ENCODE measurements at places on chromosomes 6 and 20.

GRCh38 chr6:151009576-151009975, 144.1 kb downstream of the MTHFD1L start:
- no peak for DNase-seq

GRCh38 chr20:52654567-52654966, 317.6 kb upstream of the TSHZ2 start:
- DNase-seq: no peak

DNA sequence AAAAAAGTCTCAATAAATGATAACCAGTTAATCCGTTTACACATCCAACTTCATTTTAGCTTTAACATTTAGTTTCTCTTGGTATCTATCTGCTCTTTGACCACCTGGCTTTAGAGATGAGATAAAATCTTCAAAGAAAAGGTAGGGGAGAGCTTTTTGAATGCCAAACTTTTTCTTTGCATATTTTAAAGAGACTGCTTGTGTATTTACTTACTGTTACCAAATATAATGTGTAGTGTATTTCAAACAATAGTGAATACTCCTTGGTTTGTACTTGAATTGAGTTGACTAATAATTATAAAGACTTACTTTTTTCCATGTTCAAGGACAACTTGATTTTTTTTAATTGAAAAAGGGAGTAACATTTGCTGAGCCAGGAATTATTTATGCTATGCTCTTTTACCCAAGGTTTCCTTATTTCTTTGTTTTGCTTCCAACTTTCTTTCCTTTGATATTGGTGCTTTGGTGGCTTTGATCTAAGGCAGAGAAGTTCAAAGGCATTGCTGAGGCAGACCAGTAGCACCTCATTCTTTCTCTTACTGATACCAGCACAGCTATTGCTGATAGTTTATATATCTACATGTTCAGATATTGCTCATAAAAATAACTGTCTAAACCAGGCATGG, 7.8 kb downstream of the CCDC170 start:
- DNase-seq: no peak

- DNase-seq: no peak
These were observed 54.1 kb downstream of the VEGFA start for GRCh38 chr6:43823879-43824702.

DNA sequence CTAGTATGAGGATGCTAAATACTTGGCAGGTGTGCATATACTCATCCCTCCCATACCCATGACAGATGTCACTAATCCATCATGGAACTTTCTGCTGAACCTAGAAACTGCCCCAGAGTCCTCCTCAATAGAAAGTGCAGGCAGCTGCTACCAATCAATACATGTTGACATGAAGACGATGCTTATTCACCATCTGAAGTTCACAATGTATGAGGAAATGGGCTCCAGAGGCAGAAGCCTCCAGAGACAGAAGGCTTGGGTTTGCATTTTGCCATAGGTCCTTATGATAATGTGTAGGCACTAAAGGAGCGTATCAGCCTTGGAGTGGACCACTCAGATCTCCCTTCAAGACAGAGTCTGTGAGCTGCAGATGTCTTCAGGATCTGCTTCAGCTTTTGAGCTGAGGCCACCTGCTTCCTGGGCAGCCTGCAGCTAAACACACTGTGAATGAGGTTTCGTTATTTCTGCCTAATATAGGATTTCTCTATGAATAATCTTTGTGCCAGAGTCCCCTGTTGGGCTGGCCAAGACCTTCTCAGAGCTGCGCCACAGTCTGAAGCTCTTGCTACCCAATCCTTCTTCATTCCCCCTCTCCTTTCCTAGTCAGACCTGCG, 7.5 kb upstream of the KIAA1755 start:
- no peak for DNase-seq

DNA sequence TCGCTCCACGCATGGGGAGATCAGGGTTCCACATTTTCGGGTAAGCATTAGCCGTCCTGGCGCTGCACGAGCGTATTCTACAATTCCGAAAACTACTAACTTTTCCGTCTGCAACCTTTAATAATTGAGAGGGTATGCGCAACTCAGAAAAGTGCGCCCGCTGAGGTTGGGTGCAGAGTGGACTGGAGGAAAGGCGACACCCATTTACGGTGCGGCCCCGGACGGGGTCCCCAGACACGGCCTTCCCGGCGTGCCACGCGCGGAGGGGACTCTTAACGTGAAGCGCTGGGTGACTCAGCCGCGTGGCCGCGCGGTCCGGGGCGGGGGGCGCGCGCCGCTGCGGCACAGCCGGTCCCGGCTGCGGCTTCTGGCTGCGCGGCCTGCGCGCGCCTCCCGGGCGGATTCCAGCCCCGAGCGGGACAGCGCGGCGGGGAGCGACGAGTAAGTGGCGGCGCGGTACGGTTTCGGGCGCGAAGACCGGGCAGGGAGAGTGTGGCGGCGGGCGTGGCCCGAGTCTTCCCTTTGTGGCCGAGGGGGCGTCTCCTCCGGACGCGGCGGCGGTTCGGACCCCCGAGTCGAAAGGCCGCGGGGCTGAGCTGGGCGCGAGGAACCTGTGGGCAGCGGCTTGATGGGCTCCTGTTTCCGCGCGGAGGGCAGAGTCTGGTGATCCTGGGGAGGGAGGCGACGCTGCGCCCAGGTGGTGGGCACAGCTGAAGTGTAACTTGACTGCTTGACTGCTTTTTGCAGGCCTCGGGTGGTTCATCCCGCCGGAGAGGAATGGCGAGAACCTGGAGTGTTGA, at the start of the genes KCTD20 and PXT1:
TSS of gene KCTD20 (plus strand) at position 330 of the 800 bp plus-strand sequence. CDS start 27,098 bp downstream, outside the sequence.
TSS of gene PXT1 (minus strand) at position 184 of the 800 bp plus-strand sequence. CDS start 16,772 bp downstream, outside the sequence.
- peak; percentile 85 for DNase-seq

GRCh38 chr6:26404546-26404945, 2.5 kb downstream of the BTN3A1 start:
- DNase-seq: no peak

GRCh38 chr20:31945785-31946184, 6.1 kb downstream of the PDRG1 start:
- DNase-seq: no peak

DNA sequence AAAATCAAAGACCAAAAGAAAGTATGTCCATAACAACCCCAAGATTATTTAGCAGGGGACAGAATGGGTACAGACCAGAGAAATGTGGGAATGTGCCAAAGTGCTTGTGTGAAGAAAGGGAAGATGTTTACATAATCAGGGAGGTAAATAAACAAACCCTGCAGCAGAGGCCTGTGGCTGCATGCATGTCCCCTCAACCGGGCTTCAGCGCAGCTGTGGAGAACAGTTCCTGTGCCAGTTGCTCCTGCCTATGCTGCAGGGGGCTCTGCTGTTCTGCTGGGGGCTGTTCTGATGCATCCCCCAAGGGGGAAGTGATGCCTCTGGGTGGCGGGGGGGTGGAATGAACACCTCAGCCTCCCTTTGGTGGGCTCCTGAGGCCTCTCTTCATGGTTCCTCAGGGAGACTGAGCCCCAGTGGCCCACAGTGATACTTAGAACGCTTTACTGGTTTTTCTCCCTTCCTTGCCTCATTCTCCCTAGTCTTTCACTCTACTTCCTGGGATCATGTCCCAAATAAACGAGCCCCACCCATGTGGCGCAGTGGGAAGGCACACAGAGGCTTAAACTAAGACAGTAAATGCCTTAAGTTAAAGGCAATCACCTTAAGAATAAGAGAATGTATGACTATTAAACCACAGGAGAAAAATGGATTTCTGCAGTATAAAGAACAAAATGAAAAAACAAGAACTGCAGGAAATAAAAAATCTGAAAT, 23.0 kb downstream of the RAB23 start:
- DNase-seq: no peak

DNA sequence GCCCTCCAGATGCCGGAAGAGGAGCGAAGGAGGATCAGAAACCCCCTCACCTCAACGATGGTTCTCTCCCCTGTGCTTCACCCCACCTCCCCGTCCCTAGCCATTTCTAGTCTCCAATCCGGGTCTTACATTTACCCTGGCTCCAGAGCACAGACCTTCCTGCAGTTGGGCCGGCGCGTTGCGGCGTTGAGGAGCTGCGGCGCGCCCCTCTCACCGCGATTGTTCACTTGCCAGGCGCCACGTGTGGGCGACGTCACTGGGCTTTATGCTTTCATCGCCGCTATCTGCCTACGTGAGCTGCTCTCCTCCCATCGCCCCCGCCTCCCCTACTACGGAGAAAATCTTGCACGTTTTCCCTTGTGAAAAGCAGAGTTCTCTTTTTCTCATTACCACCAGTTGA, at the start of gene CRISP2:
TSS of gene CRISP2 (minus strand) at position 198 of the 400 bp plus-strand sequence. CDS start 4,347 bp downstream, outside the sequence.
- no peak for DNase-seq

DNA sequence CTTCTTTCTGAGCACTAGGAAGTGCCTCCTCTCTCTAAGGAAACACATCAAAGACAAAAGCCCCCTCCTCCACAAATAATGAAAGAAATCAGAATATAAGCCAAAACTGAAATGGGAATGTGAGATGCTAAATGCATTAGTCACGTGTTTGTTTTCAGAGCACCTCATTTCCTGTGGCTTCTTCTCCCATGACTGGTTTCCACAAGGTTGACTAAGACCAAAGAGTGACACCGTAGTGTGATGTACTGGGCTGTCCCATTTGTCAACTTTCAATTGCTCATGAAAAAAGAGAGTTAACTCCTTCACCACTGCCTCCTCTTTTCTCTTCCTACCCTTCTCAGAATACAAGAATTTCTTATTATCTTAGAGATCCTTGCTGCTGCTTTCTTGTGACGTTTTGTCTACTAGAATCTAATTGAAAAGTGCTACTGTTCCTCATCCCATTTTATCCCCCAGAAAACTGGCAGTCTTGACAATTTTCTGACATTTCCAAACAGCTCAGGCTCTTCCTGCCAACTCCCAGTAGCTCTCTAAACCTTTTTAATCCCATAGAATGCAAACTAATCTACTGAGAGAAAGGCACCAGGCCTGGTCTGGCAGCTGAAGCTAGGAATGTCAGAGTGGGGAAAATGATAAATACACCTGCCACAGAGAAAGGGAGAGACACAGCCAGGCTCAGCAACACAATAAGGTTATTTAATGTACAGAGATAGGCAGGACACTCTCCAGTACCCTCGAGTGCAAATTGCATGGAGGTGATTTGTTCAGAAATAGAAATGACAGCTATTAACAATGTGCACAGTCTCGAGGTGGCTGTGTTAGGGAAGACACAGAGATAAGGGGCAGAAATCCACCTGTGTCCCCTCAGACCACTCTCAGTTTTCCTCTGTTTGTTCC, 671.7 kb upstream of the NRSN1 start:
- DNase-seq: no peak

DNA sequence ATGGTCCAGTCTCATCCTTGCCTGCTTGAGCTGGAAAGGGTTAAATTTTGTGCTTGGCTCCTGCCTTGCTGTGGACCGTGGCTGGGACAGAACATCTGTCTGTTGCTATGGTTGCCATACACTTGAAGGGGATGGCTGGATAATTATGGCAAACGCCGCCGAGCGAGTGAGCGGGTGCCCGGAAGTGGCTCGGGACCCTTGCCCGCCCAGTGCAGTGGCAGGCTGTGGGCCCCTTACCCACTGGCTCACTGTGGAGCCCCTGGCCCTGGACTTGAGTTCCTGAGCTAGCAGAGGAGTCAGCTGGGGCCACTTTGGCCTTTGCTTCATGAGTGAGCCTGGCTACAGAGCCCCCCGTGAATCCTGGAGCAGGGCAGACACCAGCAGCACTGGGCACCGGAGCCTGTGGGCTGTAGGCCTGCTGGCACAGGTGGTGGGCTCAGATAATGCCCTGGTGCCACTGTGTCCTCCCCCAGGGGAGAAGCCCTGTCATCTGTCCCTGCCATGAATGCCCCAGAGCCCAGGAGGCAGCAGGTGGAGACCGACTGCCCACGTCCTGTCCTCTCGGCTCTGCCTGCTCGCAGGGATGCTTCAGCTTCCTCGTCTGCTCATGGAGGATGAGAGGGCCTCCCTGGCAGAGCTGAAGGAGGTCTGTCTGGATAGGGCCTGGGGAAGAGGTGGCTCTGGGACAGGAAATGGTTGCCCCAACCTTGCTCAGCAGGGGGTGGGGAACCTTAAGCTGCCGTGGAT, 25.5 kb upstream of the NOL4L start:
- no peak for DNase-seq

GRCh38 chr20:1674361-1674760, 16.8 kb upstream of the SIRPG start:
- no peak for DNase-seq

GRCh38 chr6:169240591-169241390, 12.9 kb downstream of the THBS2 start:
- peak; percentile 15 for DNase-seq

- no peak for DNase-seq
These were observed 418.4 kb downstream of the CD109 start for GRCh38 chr6:74114428-74114827.

GRCh38 chr20:56855708-56856107, 226.6 kb downstream of the TFAP2C start:
- no peak for DNase-seq

DNA sequence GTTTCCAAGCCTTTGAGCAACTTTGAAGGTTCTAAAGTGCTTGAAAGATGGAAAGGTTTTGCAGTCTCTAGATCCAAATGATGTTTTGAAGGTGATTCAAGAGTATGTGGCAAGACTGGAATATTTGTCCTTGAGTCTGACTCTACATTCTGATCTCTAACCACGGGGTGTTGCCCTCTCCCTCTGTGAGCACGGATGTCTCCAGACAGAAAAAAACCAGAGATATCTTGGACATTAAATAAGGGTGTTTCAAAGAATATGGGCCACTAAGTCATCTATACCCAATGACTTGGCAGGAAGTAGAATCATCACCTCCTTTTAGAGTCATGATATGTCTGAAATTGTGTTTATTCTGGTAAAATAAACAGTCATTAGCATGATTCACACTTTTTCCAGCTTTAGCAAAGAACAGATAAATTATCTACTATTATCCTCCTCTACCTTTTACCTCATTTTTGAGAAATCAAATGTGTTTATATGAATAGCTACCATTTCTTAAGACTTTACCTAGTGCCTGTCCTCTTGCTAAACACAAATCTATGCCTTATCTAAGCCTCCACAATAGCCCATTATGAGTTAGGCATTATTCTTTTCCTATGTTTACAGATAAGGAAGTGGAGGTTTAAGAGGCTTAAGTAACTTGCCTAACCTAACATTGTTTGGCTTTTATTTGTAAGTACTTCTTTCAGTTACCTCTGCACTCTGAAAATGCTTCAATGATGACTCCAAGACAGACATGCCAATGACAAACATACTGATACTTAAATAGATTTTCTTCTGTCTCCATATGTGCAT, 384.4 kb downstream of the BMP2 start:
- DNase-seq: no peak

DNA sequence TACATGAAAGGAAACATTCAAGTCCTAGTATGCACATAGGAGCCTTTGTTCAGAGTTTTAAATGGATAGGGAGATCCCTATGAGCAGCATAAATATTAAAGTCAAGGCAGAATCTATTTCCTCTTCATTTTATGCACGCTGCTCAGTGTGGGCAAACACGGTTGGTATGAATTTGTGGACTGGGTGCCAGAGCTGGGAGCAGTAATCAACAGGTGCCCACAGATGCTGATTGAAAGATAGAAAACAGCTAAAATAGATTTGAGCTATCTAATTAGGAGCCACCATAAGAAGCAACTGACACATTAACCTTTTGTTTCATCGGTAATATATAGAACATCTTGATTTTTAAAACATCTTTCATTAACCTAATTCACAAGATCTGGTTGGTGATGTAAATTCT, 175.5 kb downstream of the EYS start:
- no peak for DNase-seq

- DNase-seq: no peak
These were observed 1955.7 kb upstream of the DEFB115 start for GRCh38 chr20:29301624-29302259.
